ENCODE measurements at places on chromosomes 4 and X.

DNA sequence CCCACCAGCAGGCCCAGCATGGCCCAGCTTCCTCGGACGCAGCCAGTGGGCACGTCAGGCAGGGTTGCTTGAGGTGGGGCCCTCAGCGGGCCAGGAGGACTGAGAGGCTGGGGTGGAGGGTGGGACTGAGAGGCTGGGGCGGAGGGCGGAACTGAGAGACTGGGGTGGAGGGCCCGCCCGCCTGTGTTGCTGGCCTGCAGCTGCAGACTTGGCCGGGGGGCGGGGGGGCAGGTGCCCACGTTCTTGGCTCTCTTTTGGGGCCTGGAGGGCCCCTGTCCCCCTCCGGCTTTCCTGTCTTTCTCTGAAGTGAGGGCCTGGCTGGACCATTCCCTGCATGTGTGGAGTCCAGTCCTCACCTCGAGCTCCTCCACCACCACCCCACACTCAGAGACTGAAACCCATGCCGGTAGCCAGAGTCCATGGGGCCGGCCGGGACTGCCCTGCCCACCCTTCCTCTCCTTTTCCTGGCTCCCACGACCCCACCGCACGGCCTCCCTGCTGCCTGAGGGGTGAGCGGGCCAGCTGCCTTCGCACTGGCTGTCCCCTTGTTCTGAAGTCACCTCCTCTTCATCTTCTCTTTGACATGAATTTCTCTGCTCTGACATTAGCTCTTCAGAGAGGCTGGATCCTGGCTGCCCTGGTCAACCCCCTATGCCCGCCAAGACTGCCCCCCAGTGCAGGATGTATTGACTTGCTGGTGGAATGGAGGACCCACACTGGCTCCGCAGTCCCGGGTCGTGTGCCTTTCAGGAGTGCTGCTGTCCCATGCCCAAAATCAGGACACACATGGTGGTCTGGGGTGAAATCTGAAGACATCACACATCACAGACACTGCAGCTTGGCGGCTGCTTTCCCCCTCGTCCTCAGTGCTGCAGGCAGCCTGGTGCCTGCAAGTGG is 10.1 kb upstream of the NKX1-1 start:
- no peak for DNase-seq

GRCh38 chr4:140095694-140096482 is 58.1 kb downstream of the MAML3 start:
- peak; percentile 39 for DNase-seq

DNA sequence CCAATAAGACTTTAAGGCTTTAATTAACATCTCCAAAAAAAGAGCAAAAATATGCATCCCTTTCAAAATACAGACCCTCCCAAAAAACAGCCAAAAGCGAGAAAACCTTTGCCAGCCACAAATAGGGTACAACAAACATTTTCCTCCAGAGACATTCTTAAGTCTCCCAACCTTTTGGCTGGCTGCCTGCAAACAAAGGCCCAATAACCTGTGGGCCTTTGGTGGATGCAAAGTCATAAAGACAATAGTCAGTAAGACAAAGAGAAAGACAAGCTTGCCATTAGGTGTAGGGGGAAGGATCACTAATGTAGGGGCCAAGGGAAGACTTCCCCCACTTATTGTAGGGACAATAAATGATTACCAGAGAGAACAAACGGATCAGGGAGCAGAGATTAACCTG is 215.5 kb upstream of the ZFP42 start:
- no peak for DNase-seq

- DNase-seq, result no peak
These were observed 760 bp downstream of the TRMT2B start for GRCh38 chrX:101051153-101051548.

DNA sequence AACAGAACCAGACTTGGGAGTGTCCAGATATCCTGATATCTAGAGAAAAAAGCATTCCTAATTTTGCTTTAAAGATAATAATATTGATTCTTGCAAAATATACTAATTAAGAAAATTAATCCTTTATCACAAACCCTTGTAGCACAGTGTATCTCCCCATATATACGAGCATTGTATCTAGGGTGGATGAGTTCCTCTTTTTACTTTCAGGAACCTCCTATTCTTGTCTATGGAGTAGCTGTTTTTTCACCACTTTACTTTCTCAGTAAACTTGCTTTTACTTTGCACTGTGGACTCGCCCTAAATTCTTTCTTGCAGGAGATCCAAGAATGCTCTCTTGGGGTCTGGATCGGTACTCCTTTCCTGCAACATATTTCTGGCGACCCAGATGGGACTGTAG is 103.9 kb downstream of the GLUD2 start:
- no peak for DNase-seq

GRCh38 chr4:145546175-145546915 is 64.7 kb downstream of the SMAD1 start:
- DNase-seq, result no peak

GRCh38 chrX:129125122-129125914 is 398.0 kb downstream of the SMARCA1 start:
- no peak for DNase-seq

- no peak for DNase-seq
These were observed 24.3 kb downstream of the CXCL13 start for GRCh38 chr4:77629885-77630284.

DNA sequence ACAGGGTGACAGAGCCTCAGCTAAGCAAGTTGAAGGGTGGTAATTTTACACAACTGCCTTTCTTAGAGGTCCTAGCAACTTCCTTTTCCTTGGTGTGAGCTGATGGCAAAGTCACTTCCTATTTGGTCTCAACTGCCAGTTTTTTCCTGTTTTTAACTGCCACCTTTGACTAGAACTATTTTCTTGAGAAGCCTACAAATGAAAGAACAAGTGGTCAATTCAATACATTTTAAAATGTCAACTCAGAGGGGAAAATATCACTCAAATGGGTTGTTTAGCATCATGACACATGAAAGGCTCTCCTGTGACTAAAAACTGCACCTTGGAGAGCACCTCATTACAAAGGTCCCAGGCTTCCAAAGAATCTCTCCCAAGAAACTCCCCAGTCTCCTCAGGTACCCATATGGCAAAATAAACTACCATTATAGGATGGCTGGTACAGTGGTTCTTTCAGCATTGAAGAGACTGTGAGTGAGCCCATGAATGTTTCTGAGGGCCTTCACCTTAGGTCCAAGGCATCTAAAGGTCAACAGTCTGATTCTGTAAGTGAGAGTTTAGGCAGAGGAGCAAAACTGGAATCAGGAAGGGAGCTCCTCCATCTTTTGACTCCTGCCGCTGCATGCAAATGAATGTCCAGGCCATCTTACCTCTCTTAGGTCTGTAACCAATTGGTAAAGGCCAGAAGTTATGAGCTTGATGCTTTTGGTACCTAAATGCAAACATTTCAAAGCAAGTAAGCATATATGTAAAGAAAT is 5.5 kb upstream of the STK26 start:
- no peak for DNase-seq

DNA sequence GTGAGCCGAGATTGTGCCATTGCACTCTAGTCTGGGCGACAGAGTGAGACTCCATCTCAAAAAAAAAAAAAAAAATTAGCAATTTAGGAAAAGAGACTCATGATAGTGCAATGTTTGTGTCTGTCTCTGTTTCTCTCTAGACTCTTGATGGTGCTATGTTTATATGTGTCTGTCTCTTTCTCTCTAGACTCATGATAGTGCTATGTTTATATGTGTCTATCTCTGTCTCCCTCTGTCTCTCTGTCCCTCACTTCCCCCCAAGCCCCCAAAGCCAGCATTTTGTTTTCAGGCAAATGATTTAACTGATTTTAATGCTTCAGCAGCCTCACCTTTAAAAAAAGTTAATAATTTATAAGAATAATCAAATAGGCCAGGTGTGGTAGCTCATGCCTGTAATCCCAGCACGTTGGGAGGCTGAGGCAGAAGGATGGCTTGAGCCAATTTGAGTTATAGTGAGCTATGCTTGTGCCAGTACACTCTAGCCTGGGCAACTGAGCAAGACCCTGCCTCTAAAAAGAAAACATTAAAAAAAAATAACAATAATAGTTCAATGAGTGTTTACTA is 6.9 kb downstream of the MOB1B start:
- no peak for DNase-seq

GRCh38 chrX:154809939-154810665 is 4.8 kb upstream of the MPP1 start:
- no peak for DNase-seq

GRCh38 chr4:52059372-52059771 is 8.3 kb downstream of the SPATA18 start:
- DNase-seq, result no peak

DNA sequence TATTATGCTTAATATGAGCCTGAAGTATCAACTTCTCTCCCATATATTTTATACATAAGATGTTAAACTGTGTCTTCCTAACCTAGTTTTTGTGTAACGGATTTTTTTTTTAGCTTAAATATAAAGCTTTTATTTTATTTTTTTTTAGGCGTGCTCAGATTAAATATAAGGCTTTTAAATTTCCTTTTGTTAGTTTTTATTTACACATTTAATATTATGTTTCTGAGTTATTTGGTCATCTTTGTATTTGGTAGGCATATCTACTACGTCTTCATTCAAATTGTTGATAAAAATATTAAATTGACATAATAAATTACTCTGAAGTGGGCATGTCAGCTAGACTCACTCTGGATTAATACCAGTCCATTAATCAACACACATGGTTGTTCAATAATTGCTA is 4.2 kb downstream of the SLAIN2 start:
- no peak for DNase-seq

DNA sequence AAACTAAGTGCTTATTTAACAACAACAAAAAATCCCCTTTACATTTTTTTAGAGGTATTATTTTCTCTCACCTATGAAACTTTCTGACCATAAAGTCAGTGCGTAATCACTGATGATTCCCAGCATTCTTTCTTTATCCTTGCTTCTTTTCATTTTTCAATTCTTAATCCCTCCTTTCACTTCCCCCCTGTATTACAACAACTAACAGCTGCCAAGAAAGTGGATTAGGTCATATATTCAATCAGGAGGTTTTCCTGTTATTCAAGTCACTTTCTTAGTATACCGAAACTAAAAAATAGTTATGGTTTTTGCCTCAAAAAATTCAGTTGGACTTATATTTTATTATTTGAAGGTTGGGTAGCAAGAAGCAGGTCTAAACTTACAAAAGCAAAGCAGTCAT is 2.1 kb upstream of the STAP1 start:
- DNase-seq, result no peak

DNA sequence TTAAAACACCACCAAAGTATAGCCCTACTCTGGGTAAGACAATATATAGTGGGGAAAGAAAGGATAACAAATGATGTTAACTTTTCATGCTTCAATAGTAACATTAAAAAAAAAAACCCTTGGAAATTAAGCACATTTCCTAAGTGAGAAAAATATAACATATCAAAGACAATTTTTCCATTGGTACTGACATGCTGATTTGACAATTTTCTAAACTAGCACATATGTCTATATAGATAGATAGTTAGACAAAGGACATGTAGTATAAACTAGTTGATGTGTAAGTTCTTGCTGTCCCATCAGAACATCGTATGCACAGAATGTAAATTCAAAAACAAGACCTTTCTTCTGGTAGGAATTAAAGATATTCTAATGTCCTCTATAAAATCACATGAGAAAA is 47.2 kb upstream of the ETNPPL start:
- DNase-seq, result no peak

DNA sequence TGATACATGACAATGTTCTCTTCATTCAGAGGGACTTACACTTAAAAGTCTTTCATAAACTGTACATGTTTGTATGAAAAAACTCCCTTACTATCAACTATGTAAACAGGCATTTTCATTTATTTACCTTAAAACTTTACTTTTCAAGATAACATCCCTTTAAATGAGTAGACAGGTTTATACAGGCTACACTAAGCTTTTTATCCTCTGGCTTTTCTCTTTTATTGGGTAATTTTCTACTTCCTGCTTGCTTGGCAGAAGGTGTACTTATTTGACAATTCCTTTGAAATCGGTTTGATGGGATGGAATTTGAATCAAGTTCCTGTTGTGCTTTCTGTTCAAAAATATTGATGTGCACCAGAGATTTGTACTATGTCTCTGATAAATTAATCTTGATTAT is 81.4 kb downstream of the PTPN13 start:
- no peak for DNase-seq

Measured in stimulated activated CD8-positive, alpha-beta memory T cell treated with anti-CD3 and anti-CD28 coated beads, Interleukin-12 subunit alpha, Interleukin-12 subunit beta, amount 100 ng/mL, for 1 hour (primary cell).